GM12892 (cell line): ENCODE measurements at places on chromosomes 5 and 9.

DNA sequence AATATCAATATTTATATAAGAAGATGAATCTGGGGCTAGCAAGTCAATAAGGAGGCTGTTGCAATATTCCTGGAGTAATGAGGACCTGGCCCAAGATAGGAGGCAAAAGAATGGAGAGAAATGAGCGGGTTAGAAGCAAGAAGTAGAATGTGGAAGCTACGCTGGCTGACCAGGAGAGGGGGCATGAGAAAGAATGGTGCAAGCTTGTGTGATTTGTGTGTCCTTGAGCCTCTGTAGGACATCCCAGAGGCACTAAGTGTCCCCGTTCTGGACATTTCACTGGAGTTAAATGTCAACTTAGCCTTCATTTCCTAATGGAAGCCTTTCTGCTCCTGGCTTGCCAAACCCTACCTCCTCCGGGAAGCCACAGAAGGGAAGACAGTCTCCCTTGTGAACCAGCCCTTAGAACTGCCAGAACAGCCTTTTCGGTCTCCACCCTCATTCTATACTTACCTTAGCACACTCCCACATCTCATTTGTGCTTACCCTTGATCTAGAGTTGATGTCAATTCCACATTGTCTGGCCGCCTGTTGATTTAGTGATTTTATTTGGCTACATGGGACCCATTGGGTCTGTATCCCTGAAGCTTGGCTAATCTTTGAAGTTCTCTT lies 6.7 kb upstream of the PDE6A start:
- no peak for DNase-seq

DNA sequence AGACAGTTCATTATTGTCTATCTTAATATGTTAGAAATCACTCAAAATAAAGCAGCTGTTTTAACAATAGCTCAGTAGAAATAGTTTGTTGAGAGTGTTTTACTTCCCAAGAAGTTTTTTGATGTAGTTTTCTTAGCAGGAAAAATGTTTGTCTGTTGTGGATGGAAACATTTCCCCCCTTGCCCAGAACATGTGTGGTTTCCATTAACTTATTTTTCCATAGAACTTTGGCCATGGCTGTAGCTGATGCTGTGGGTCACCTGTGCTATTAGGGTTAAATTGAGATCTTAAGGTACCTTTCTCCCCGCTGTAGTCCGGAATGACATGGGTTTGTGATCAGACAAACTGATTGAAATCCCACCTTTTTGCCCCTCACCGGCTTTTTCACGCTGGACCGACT lies 294.9 kb downstream of the FANCC start:
- no peak for DNase-seq

DNA sequence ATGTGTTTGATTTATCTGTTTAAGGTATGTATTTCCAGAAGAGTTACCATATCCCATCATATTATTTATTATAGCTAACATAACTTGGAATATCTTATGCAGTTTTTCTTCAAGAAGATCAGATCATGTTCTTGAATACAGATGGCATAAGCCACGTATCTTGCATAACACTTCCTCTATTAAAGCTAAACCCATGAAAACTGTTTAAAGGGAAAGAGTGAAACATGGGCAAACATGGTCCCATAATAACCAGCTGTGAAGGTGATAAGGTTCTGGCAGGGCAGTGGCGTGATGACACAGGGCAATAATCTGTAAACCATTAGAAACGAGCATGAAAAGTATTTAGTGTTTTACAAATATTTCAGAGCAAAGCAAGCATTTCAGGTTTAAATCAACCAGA lies 34.2 kb downstream of the EFNA5 start:
- no peak for DNase-seq

DNA sequence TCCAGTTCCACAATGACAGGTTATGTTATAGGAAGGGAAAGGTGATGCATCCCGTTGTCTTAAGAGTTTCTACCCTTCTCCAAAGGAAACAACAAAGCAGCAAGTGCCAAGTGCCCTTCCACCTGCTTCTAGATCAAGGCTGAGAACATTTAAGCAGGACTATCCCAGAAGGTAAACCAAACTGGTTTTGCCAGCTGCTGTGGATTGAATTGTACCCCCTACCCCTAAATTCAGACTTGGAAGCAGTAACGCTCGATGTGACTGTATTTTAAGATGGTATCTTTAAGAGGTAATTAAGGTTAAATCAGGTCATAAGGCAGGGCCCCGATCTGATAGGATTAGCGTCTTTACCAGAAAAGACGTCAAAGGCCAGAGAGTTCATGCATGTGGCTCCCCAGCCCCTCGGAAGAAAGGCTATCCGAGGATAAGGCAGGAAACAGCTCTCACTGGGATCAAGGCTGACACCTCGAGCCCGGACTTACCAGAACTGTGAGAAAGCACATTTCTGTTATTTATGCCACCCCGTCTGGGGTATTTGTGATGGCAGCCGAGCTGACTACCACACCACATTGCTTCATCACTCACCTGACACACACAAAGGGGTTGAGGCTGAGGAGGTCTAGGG lies 179.1 kb upstream of the RAI14 start:
- DNase-seq: no peak

- no peak for DNase-seq
Measured at GRCh38 chr9:124251605-124252378, 6.0 kb upstream of the NEK6 start.

DNA sequence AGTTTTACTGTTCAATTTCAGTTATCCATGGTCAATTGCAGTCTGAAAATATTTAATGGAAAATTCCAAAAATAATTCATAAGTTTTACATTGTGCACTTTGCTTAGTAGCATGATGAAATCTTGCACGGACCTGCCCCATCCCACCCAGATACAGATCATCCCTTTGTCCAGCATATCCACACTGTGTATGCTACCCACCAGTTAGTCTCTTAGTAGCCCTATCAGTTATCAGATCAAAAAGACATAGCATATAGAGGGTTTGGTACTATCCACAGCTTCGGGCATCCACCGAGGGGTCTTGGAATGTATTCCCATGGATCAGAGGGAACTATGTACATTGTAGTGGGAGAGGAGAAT lies 97.7 kb downstream of the SLC44A1 start:
- DNase-seq: no peak

DNA sequence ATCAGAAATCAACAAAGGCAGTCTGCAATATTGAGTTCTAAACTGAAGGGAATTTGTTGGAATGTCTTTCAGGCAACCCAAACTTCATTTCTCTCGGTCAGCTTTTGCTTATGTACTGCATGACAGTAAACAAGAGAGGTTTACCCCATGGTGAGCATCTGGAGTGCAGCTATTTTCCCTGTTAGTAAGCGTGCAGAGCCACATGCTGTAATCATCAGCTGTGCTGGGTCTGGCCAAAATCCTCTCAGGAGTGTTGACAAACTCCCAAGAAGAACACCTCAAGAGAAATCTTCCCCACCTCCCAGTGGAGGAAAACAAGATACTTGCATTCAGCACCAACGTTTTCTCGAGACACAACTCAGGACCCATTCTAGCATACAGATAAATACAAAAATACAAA lies 83.6 kb upstream of the ADAMTSL1 start:
- DNase-seq: no peak

DNA sequence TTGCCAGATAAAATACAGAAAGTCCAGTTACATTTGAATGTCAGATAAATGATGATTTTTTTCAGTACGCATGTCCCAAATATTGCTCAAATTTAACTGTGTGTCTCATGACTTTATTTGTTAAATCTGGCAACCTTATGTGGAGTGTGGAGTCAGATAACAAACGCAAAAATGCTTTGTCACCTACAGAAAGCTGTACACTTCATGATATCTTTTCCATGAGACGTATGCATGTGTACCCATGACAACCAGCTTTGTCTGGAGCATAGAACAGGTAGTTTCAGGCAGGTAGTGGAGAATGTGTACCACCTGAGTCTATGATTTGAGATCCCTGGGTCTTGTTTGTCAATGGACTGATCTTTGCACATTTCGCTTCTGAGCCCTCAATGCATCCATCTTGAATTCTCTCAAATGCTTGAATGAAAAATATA lies 105.5 kb upstream of the CPEB4 start:
- no peak for DNase-seq

DNA sequence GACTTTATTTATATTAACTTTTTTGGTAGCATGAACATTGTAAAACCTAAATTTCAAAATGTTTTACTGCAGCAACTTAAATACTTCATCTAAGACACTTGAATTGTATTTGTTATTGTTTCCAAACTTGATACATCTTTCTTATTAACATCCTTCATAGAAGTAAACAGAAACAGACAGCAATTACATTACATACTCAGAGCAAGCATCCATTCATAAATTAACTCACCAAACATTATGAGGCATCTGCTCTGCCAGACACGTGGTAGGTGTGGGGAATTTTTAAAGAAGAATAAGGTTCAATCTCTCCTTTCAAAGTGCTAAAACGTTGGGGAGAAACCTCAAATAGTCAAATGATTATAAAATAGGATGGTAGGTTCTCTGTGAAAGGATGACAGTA lies 130.8 kb downstream of the MUSK start:
- no peak for DNase-seq

DNA sequence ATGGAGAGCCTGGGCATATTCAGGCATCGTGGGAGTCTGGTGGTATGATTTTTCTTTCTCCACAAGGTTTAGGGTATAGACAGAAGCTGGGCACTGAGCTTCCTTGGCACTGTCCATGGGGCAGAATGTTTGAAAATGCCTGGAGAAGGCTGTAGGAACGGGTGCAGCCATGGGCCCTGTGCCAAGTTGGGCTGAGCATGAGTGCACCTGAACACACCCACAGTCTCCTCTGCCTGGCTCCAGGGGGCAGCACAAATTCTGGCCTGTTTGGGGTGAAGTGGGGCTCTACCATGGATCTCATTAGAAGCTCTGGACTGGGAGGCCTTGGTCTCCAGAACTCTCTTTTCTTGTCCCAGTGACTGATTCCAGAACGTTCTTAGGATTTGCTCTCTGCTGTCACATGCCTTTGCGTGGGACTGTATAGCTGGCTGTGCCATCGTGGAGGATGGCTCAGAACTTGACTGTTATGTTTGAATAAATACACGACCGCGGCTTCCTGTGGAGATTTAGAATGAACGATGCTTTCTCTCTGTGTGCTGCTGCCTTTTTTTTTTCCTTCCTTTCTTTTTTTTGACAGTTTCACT lies 229.8 kb downstream of the FANCC start:
- no peak for DNase-seq

GRCh38 chr5:59571067-59571466 lies 322.5 kb downstream of the PDE4D start:
- no peak for DNase-seq

DNA sequence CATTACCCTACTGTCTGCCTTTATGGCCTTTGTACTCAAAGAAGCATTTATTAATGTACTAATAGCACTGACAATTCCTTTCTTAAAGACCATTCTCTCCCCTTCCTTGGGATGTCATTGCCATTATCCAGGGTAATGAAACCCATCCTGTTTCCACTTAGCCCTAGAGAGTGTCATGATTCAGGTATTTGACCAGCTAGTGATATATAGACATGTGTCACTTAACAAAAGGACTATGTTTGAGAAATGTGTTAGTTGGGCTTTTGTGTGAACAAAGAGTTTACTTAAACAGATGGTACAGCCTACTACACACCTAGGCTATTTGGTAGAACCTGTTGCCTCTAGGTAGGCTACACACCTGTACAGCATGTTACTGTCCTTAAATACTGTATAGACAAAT lies 2.0 kb downstream of the ATP6V0E1 start:
- DNase-seq: no peak

DNA sequence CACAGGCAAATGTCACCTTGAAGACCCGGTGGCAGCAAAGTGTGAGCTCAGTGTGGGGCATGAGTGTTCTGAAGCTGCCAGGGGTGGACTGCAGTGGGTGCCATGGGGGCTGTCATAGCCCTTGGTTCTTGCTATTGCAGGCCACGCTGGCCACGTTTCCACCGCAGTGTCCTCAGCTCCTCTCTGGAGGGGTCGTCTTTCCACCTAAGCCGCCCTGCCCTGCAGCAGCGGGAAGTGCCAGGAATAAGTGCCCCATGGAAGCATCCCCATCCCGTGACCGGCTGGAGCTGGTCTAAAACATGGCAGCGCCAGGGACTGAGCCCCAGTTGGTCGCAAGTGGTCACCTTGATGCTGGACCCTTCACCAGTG lies 6.9 kb downstream of the OBP2B start:
- no peak for DNase-seq

DNA sequence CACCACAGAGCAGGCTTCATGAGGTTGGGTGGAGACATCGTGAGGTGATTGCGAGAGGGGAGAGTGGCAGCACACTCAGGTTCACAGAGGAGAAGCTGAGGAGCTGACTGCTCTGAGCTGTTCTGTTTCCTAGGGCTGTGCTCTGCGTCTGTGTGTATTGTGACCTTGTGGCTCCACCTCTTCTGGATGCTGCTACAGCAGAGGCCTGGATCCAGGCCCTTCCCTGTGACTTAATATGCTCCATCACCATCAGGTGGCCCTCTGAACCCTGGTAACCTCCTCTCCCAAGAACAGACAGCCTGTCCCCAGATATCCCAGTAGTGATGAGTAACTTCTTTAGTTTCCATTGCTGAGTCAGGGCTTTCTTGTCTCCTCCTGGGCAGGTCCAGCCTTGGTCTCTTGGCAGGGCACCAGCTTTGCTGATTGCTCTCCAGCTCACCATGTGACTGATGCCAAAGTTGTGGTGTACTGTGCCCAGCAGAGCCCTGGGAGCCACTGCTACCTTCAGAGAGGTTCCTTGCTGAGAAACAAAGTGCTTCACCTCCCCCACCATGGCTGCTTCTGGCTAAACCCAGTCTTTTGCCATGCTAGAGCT lies 212.8 kb upstream of the CHD1 start:
- DNase-seq: no peak

- no peak for DNase-seq
Measured at GRCh38 chr9:10917001-10917400, 304.2 kb upstream of the PTPRD start.

- no peak for DNase-seq
Measured at GRCh38 chr5:122064992-122065391, 13.1 kb downstream of the LOX start.

DNA sequence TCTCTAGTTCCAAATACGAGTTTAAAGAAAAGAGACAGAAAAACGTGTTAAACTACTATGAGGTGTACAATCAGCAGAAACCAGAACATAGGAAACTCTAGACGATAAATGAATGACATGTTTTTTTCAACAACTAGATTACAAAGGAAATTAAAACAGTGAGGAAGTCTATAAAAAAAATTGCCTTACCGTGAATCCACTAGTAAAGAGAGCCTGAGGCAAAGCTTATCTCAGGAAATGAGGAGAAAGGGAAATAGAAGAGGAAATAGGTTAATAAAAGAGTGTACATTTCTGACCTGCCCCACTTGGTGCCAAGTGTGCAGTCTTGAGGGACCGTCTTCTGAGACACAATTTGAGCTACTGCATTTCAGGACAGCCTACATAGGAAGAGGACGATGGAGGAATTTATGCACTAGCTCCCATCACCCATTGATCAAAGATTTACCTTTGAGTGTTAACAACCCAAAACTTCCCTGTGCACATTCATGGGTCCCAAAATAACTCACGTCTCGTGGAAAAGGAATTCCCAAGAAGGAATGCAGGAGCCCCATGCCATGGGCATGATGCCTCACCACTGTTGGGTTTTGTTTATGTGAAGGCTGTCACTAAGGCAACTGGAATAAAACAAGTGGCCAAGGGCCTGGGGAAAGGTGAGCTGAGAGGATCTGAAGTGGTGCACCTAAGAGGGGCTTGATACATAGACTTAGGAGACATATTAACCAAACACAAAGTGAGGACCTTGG lies 53.6 kb upstream of the SLC1A3 start:
- DNase-seq: no peak

GRCh38 chr5:109399092-109399759 lies 10.5 kb downstream of the PJA2 start:
- DNase-seq: no peak

GRCh38 chr5:158456756-158457155 lies 597.8 kb upstream of the CLINT1 start:
- no peak for DNase-seq
